GDM1 (cell line): ENCODE measurements at places on chromosomes 5 and 9.

DNA sequence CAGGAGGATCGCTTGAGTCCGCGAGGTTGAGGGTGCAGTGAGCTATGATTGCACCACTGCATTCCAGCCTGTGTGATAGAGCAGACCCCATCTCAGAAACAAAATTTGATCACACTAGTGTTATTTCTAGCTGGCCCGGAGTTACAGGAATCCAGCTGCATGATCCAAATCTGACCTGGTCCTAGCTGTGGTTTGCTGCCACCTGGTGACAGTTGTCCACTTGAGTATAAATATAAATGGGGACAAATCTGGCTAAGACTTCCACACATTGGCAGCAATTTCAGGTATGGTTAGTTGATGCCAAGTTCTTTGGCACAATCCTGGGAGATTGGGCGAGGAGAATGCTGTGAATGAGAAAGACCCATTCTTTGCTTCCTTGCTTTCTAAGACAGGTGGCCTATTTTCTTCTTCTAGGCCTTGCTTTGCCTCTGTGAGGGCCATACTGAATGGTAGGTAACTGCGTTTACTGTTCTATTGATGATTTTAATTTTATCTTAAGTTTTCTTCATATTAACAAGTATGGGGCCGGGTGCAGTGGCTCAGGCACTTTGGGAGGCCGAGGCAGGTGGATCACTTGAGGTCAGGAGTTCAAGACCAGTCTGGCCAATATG is 35.4 kb downstream of the UBE2R2 start:
- no peak for DNase-seq

GRCh38 chr5:40390281-40391149 is 289.2 kb upstream of the PTGER4 start:
- DNase-seq = no peak

- peak; percentile 88 for DNase-seq
Measured at GRCh38 chr9:70413799-70414775, at the start of gene KLF9. TSS of gene KLF9 (minus strand) at chr9:70414657. CDS start at chr9:70413363, 1,294 bp downstream.

DNA sequence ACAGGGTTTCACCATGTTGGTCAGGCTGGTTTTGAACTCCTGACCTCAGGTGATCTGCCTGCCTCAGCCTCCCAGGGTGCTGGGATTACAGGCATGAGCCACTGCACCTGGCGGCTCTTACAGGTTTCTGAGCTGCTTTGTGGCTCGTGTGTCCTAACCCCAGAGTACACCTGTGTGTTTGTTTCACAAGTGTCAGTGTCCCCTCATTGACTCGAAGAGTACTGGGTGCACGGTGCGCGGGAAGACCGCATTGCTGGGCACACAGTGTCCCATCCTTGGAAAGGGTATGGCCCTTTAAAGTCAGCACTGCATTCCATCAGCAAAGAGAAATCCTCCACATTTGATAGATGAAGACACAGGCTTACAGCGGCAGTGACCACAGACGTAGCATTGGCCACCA is 23.8 kb downstream of the NDST1 start:
- DNase-seq = no peak

GRCh38 chr9:6305954-6306563 is 22.1 kb upstream of the TPD52L3 start:
- no peak for DNase-seq

DNA sequence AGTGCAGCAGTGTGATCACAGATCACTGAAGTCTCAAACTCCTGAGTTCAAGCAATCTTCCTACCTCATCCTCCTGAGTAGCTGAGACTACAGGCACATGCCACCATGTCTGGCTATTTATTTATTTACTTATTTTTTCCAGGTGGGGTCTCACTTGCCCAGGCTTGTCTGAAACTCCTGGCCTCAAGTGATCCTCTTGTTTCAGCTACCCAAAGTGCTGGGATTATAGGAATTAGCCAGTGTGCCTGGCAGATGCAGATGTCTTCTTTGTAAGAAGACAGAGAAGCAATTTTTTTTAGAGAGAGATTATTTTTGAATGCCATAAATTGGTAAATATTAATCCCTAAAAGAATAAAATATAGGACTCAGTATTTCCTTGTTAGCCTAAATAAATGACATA is 54.3 kb downstream of the CHSY3 start:
- DNase-seq = no peak

DNA sequence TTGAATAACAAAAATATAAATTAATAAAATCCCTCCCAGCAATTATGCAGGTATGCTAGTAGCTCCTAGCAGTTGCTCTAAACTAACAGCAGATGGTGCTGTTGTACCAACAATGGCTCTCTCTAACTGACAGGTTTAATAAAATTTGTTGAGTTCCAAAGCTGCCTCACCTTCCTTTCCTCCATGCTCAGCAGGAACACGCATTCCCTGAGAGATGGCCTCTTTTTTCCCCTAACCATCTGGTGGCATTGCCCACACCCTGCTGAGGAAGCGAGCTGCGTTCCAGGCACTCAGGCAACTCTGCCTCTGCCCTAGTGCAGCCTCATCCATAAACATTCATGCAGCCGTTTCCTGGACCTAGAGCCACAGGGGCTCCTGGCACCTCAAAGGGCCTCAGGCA is 106.2 kb downstream of the KLHL3 start:
- peak; percentile 36 for DNase-seq
